ENCODE measurements at places on chromosomes 3 and 15. TPM values are rescaled to one million over a fixed set of nuclear protein-coding genes. Genes with fewer than 3 reads are reported as not detected.
A peak's percentile ranks its signal among the peaks of the same experiment; 100 is the strongest.

The GOLGA6L10 gene
- total RNA-seq, result 0.79 TPM

DNA sequence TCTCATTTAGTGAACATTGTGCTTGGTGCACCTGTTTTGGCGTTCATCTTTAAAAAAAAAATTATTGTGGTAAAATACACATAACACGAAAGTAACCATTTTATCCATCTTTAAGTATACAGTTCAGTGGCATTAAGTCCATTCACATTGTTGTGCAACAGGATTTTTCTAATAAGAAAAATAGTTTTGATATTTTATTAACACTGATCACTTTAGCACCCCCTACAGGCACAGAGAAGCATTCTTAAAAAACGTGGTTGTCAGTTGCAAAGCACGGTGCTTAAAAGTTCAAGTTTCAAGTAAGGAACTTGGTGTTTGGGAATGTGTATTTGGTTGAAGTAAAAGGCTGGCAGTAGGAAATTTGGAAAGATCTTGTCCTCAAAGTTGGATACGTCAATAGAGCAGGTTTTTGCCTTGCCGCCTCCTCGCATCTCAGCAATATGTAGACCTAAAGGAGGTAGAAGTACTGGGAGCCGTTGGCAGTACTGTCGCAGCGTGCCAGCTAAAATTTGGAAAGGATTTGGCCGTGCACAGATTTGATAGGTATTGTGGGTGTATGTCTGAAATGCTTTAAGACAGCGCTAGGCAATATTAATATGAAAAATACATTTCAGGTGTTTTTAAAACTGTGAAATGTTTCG lies 110.4 kb downstream of the LRRC28 start:
- peak; percentile 44 for DNase-seq

The GOLGA8Q gene
- 2.2 TPM for total RNA-seq

DNA sequence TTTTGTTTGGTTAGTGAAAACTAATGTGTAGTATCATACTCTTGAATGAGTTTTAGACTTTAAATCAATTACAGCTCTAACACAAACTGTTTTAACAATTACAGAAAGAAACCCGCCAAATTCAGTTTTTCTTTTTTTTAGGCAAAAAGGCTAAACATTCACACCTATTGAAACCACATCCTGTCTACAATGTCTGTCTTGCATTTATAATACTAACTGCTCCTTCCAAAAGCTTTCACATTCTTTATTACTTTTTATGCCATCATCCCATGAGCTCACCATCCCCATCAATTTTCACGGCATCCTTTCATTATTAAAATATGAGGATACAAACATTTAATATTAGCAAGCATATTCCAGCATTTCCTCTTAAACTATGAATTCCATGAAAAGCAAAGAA lies 593.3 kb downstream of the FOXP1 start:
- no peak for DNase-seq

GRCh38 chr3:109241459-109242186 lies 74.7 kb downstream of the DPPA2 start:
- DNase-seq, result no peak

DNA sequence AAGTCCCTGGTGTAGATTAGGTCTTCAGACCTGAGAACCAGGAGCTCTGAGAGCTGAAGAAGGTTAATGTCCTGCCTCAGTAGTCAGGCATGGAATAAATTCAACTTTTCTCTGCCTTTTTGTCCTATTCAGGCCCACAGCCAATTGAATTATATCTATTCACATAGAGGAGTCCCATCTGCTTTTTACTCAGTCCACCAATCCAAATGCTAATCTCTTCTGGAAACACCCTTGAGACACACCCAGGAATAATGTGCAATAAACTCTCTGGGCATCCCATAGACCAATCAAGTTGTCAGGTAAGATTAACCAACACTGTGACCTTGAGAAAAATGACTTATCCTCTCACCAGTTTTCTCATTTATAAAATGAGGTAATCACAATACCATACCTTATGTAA lies 129.4 kb downstream of the MEX3B start:
- no peak for DNase-seq

- DNase-seq, result no peak
These were observed 32.2 kb upstream of the DPPA4 start for GRCh38 chr3:109369510-109369909.

The GP5 gene
- under 0.01 TPM for total RNA-seq

DNA sequence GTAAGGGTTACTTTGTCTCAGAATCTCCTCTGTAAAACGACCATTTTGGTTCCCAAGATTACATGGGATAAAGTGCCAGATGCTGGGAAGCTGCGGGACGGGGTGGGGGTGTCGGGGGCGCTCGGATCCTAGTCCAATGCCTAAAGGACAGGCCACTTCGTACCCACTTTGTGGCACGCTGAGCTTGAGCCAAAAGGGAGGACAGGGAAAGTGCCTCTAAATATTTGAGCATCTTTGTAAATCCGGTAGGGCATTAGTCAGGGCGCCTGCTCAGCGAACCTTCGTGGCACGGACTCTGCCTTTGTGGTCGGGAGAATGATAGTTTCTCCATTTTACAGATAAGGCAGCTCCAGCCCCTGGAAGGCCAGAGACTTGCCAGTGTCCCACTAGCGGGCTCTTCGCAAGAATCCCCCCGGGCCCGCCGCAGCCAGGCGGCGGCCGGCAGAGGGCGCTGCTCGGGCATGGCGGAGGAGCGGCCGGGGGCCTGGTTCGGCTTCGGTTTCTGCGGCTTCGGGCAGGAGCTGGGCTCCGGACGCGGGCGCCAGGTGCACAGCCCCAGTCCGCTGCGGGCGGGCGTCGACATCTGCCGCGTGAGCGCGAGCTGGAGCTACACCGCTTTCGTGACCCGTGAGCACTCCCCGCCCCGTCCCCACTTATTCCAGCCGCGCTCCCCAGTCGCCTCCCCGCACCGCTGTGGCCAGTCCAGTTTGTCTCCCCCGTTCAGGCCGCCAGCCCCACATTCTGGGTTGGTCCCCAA lies 1.8 kb downstream of the RCCD1 start:
- DNase-seq, result peak; percentile 41

The CHRM5 gene
- not detected for total RNA-seq

DNA sequence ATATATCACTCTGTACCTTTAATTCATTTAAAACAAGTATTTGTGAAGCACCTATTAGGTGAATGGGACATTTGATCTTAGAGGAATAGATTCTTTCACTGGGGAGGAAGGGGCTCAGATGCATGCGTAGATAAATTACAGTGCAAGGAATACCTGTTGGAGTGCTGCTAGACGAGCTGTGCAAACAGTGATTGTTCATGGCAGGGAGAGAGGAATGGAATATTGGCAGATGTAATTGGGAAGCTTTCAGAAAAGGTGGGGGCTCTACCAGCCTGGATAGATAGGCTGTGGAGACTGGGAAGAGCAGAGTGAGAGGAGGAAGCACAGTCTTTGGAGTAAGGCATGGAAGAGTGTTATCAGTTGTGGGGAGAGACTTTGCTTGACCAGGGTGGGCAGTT lies 116.8 kb downstream of the AKAP13 start:
- DNase-seq, result no peak

- DNase-seq, result peak; percentile 95
These were observed 43.2 kb upstream of the CMSS1 start for GRCh38 chr3:99774467-99774866.

DNA sequence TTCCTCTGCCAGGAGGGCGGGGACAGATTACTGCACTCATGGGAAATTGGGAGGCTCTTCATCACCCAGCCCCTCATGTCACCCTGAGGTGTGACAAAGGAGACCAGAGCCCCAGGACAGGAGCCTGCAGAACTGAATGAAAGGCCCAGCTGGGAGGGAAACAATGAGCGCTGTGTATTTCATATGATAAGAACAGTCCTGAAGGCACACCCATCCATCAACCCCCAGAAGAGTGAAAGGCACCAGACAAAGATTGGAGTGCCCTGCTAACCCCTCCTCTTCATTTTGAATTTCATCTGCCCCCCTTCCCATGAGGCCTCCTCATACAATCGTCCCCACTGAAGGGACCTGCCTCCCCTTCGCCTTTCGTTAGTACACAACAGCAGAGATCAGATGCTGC lies 160.0 kb upstream of the PRICKLE2 start:
- DNase-seq, result no peak

The GBE1 gene
- total RNA-seq, result 114 TPM

DNA sequence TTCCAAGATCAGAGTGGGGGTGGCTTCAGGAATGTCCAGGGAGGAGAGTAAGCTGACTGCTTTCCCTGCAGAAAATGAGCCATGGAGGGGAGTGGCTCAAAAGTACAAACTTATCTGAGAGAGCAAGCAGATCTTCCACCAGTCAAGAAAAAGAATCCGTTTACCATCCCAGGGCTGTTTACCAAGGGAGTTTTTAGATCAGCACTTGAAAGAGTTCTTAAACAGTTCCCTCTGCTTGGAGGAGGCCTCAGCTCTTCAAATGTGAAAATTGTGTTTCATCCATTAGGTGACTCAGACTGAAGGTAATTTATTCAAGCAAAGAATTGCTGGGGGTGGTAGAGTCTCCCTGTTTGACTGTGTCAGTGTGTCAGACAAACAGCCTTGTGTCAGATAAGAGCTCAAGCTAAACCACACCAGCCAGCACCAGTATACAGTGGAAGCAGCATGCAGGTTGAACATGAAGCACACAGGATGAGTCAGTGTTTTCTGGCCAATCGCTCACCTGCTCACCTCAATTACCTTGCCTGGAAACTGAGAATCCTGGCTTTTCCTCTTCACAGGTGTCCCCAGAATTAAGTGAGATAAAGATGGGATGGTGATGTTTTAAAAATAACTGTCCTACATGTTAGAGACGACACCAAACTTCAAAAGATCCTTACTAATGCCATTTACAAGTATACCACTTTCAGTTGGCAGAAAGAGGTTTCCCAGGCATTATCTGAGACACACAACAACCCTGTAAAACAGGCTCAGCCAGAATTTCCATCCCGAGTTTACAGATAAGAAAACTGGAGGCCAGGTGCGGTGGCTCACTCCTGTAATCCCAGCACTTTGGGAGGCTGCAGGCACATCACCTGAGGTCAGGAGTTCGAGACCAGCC lies 21.7 kb downstream of the SH3BP5 start:
- peak; percentile 97 for DNase-seq

DNA sequence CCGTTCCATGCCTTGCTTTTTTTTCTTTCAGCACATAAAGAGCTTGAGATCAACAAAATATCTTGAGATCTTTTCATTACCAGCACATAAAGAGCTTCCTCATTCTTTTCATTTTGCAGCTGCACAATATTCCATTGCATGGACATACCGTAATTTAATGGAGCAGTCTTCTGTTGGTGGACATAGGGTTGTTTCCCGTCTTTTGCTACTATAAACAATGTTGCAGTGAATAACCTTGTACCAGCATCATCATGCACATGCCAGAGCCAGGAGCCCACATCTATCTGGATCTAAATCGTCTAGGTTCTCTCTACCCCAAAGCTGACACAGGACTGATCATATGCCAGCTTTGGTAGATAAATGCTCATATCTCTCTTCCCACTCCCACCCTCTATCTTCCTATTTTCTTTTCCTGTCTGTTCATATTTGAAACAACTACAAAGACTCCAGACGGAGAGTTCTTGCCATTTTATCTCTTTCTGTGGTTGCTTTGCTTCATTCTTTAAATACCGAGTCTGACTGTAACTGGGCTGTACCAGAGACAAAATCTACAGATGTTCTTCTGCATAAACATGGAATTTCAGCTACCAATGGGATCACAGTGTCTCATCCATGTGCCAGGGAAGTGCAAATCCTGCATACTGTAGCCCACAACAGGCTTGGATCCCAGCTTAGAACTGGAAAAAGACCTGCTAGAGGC lies 47.1 kb upstream of the AKAP13 start:
- DNase-seq, result no peak

GRCh38 chr15:57382215-57382614 lies 5.9 kb downstream of the CGNL1 start:
- DNase-seq, result no peak

The ARNT2 gene
- 0.26 TPM for total RNA-seq

DNA sequence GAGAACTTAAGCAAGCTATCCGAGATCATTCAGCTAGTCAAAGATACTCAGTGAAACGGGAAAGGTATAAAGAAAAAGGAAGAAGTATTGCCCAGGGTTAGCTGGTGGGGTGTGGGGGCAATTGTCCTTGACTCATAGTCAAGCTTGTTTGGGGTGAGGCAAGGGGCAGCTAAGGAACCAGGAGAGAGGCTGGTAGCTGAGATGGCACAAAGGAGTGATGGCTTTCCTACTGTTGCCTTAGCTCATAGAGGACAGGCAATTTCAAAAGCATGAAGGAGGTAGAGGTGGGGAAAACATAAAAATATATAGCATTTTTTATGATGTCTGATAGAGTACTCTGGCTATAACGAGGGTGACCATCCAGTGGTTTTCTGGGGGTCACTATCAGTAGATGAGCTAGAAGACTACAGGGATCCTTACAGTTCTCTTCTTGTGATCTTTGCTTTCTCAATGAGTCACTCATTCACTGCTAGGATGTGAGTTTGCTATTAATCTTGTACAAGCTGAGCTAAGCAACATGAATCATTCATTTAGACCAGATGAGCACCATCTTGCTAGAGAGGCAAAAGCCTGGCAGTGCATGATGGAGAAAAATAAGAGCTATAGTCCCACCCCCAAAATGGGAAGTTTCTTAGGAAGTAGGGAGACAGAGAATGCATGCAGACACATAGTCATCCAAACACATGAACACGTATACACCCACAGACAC lies 207.1 kb upstream of the PFN2 start:
- DNase-seq, result peak; percentile 87

- no peak for DNase-seq
These were observed 4.0 kb downstream of the FBXL22 start for GRCh38 chr15:63601026-63601703.

The AGBL1 gene
- not detected for total RNA-seq

The DCBLD2 gene
- total RNA-seq, result 80.1 TPM

The PTPN9 gene
- 17.4 TPM for total RNA-seq

- no peak for DNase-seq
These were observed 48.9 kb downstream of the CD200R1 start for GRCh38 chr3:112925969-112926368.

DNA sequence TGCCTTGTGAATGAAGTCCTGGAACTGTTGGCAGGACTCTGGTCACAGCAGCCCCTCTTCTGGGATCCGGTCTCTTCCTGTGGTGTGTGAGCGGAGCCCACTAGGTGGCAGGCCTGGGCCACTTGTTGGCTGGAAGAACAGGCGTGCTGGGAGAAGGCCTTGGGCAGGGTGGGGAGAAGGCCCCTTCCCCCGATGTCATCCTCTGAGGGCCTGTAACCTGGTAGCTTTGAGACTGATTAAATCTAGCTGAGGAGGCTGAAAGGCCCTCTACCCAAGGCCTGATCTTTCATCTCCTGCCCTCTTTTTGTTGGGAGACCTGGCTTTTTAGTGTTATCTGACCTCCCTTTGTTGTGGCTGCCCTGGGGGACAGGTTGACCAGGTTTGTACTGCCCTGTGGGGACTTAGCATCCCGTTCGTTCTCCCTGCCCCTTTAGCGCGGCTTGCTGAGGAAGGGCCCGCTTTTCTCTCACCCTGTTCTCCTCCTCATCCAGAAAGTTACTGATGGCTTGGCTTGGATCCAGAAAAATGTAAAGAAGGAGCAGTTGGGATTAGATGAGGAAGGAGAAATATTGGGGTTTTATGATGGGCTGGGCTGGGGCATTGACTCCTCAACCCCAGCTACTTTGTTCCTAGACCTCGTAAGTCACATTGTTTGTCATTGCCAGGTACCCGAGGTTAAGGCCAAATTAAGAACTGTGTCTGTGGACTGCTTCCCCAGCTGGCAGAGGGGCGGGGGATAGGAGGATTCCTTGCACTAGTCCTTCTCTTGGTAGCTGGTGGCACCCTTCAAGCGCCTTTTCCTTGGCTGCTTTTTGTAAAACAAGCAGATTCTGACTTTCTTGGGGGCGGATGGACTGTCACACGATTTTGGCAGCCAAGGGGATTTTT lies 48.5 kb downstream of the CHCHD6 start:
- peak; percentile 63 for DNase-seq

GRCh38 chr3:177493091-177493490 lies 295.8 kb upstream of the TBL1XR1 start:
- DNase-seq, result no peak

The MYEF2 gene
- total RNA-seq, result 1.8 TPM

Measured in bronchial epithelial cell (primary cell).